ENCODE measurements at places on chromosomes 6 and 20. TPM values are rescaled to one million over a fixed set of nuclear protein-coding genes. Genes with fewer than 3 reads are reported as not detected.

The PTGIS gene
- total RNA-seq, result under 0.01 TPM

The TREM2 gene
- total RNA-seq, result not detected

The CALHM6 gene
- total RNA-seq, result 19.7 TPM

The HCK gene
- 52.4 TPM for total RNA-seq

The DNAH8 gene
- total RNA-seq, result 0.10 TPM

The LRRC73 gene
- not detected for total RNA-seq

Data from mononuclear cell (primary cell).